Activated T-helper 1 cell treated with Interleukin-2 at 50 U/mL for 16 hours (primary cell): ENCODE measurements at places on chromosomes 2 and 18.

DNA sequence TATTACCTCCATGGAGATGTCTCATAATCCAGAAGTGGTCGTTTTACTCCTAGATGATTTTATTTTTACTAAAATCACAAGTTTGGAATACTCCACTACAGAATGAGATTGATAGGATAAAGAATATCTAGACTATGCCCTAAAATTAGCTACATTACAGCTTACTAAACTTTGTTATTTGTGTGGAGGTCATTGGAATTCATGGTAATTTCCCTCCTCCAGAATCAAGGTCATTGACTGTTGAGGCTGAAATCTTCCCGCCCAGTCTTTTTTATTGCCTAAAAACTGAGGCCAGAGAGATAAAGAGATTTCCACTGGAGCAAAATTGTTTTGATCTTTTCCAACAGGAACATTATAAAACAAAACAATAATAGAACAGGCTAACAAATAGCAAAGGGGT, 35.0 kb downstream of the ITGB6 start:
- DNase-seq = no peak

DNA sequence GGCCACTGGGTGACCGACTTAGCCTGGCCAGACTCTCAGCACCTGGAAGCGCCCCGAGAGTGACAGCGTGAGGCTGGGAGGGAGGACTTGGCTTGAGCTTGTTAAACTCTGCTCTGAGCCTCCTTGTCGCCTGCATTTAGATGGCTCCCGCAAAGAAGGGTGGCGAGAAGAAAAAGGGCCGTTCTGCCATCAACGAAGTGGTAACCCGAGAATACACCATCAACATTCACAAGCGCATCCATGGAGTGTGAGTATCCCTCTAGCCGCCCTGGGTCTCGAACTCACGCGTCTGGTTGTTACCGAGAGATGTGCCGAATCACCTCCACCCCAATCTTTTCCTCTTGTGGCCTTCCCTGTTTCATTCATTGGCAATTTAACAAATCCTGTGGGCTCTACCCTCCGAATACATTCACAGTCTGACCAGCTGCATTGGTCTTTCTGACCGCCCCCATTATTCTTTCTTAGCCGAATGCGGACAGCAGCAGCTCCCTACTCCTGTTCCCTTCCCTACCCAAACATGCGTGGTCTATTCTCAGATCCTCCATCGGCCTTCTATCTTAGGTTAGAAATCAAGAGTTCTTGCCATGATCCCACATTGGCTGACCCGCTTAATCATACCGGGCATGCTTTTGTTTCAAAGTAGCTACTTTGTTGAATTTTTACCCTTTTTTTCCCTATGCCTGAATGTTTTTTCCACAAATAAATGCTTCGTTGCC, 631 bp downstream of the RPL31 start:
- no peak for DNase-seq

DNA sequence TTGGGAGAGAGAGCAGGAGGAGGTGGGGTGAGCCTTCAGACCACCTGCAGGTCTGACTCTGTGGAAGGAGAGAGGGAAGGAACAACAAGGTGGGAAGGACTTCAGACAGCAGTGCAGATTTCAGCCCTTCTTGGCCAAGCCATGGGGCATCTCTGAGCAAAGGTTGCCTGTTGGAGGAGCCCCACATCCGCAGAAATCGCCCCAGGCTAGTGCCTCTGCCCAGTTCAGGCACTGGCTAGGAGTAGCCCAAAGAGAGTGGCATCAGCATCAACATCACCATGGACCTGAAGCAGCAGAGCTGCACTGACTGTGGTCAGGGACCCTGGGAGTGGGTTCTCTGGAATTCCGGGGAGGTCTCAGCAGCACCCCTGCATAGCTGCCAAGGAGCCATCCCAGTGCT, 10.2 kb downstream of the GPR55 start:
- DNase-seq = no peak

DNA sequence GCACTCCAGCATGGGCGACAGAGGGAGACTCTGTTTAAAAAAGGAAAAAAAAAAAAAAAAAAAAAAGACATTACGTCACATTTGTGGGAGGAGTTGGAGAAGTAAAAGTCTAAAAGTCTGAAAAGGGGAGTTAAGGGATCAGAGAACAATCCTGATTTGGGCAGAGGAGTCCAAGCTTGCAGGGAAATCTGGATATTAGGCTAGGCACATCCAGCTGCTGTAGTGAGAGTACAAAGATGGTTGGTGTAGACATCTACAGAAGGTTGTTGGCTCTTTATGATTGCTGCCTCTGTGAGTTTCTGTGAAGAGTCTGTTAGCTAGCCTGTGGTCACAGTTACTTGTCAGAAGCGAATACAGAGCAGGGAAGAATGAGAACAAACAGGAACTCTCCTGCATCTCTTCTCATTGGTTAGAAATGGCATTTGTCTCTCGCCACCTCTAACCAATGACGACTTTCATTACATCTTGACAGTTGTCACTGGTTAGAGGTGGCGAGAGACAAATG, 3.3 kb upstream of the OSBPL6 start:
- no peak for DNase-seq

GRCh38 chr2:220855296-220855695, 716.8 kb downstream of the EPHA4 start:
- DNase-seq = no peak

DNA sequence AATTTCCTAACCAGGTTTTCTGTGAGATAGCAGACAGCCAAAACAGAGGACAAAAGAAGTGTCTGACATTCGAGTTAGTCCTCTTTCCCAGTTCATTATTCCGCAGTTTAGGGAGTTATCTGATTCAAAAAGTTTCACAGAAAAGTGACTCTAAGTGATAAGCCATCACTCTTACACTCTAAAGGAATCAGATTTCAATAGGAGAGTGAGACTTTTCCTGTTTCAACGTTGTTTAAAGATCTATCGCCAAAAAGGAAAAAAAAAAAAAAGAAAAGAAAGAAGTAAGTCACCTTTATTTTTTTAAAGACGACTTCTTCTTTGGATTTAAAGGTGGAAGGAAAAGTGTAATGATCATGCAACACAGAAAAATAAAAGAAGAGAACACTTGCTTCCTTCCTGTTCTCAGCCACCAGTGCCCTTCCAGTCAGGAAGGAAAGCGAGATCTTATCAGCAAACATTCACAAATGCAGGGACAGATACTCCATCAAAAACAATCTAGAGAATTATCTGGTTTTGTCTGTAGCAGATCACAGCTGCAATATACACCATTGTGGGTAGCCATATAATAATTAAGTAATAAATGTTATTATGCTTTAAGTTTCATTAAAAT, 49.8 kb downstream of the TFPI start:
- DNase-seq = no peak
